NCI-H748 treated with DMSO at 0.1 percent for 48 hours (cell line): ENCODE measurements at places on chromosomes 4 and X.

- DNase-seq = no peak
Observed at GRCh38 chrX:79290596-79290995, 76.5 kb downstream of the ITM2A start.

DNA sequence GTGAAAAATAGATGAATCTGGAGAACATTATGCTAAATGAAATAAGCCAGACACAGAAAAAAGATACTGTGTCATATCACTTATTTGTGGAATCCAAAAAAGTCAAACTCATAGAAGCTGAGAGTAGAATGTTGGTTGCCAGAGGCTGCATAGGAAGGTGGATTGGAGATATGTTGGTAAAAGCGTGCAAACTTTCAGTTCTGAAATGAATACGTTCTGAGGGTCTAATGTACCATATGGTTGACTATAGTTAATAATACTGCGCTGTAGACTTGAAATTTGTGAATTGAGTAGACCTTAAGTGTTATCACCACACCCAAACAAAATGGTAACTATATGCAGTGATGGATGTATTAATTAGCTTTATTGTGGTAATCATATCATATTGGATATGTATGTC is 45.0 kb upstream of the UPRT start:
- DNase-seq = no peak

GRCh38 chrX:70084592-70085240 is 22.5 kb downstream of the OTUD6A start:
- DNase-seq = no peak

DNA sequence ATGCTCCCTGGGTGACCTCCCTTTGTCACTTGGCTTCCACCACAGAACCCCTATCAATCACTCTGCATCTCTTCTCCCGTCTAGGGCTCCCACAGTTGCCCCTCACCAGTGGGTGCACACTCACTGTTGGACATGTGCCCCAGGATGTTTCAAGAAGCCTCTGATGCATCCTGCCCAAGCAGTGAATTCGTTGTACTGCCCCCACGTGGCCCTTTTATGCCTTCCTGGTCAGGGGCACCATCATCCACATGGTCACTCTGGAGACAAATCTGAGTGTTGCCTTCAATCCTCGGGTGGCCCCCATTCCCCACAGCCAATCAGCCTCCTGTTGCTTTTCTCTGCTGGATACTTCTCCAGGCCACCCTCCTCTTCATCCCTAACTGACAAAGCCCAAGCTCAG is 12.2 kb downstream of the ITIH6 start:
- no peak for DNase-seq

DNA sequence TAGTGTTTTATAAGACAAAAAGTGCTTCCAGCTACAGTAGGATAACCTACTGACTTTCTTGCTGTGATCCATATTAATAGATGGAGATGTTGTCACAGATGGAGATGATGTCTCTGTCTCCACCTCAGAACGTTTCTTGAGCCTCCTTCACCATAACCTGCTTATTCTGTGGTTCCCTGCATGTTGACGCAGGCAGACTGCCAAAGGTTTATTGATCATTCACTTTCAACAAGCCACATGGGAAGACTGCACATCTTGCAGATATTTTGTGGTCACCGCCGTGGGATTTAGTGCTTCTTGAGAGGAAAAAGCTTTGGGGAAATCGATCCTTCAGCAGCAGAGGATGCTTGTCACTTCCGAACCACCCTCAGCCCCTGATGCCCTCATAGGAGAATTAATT is 943.0 kb upstream of the PRKX start:
- no peak for DNase-seq
